ENCODE measurements at places on chromosomes 7 and 10. TPM values are rescaled to one million over a fixed set of nuclear protein-coding genes. Genes with fewer than 3 reads are reported as not detected.

APBB1IP gene
- 36.4 TPM for total RNA-seq

SLC16A9 gene
- not detected for total RNA-seq

HHEX gene
- total RNA-seq: 2.2 TPM

ATP5MK gene
- total RNA-seq: 93.4 TPM

MACC1 gene
- total RNA-seq: 0.14 TPM

NKX6-2 gene
- total RNA-seq: not detected

LLCFC1 gene
- not detected for total RNA-seq

ADAMTS14 gene
- total RNA-seq: not detected

DDC gene
- total RNA-seq: not detected

NPC1L1 gene
- not detected for total RNA-seq

PWWP2B gene
- 25.6 TPM for total RNA-seq

FOXI2 gene
- not detected for total RNA-seq

SLC18A3 gene
- not detected for total RNA-seq

HOXA1 gene
- total RNA-seq: 0.83 TPM

SPDYE1 gene
- total RNA-seq: not detected

MSRB2 gene
- total RNA-seq: 1.1 TPM

ATG9B gene
- 12.7 TPM for total RNA-seq

SYT15 gene
- total RNA-seq: 0.22 TPM

WDFY4 gene
- 1.9 TPM for total RNA-seq

CARD11 gene
- 117 TPM for total RNA-seq

GGCT gene
- total RNA-seq: 6.1 TPM

HTR7 gene
- not detected for total RNA-seq

STAG3 gene
- total RNA-seq: 6.3 TPM

SFTPA1 gene
- not detected for total RNA-seq

CAV2 gene
- total RNA-seq: not detected

WEE2 gene
- total RNA-seq: 0.27 TPM

CRPPA gene
- total RNA-seq: 1.2 TPM

KEL gene
- 0.46 TPM for total RNA-seq

PON1 gene
- not detected for total RNA-seq

HMX3 gene
- 0.35 TPM for total RNA-seq

STARD3NL gene
- 22.4 TPM for total RNA-seq

TBXAS1 gene
- 0.97 TPM for total RNA-seq

AUTS2 gene
- 51.7 TPM for total RNA-seq

ARHGEF35 gene
- 0.84 TPM for total RNA-seq

ASAH2B gene
- total RNA-seq: 1.2 TPM

PIK3AP1 gene
- total RNA-seq: 5.6 TPM

CASTOR2 gene
- 5.2 TPM for total RNA-seq

STRIP2 gene
- not detected for total RNA-seq

PNLIPRP3 gene
- total RNA-seq: not detected

HOXA2 gene
- total RNA-seq: not detected

FZD1 gene
- not detected for total RNA-seq

LIPM gene
- not detected for total RNA-seq

All from CD8-positive, alpha-beta T cell (primary cell).